ENCODE measurements at places on chromosomes 16 and 17.

DNA sequence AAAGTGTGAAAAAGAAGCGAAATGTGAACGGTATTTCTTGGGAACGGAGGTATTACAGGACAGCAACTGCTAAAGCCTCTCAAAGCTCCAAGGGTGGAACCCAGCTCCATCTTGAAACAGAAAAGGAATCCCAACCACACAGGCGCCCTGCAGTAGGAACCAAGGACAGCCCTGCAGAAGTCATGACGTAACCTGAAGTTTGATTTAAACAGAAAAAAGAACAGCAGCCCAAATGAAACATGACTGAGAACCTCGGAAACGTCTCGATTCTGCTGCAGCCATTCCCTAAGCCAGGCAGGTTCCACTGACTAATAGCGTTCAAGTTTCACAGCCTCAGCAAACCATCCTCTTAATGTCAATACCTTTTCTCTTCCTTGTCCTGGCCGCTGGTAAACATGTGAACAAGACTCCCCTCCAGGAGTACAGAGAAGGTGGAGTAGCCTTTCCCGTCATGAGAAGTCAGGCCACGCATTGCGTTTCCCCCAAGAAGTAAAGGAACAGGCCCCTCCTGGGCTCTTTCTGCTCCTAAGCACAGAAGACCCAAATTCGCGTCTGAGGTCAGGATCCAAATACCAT is 20.1 kb downstream of the SIAH1 start:
- DNase-seq: no peak

- no peak for DNase-seq
Measured at GRCh38 chr17:861364-861763, 79.2 kb downstream of the MRM3 start.

- no peak for DNase-seq
Measured at GRCh38 chr17:76827736-76828135, 40.5 kb upstream of the MGAT5B start.

- DNase-seq: peak; percentile 67
Measured at GRCh38 chr17:71548540-71549190, 572.2 kb upstream of the SOX9 start.

- no peak for DNase-seq
Measured at GRCh38 chr17:77733576-77734296, 224.8 kb upstream of the TNRC6C start.

GRCh38 chr16:12544477-12545296 is 259.0 kb downstream of the CPPED1 start:
- DNase-seq: peak; percentile 21

- no peak for DNase-seq
Measured at GRCh38 chr17:79476074-79476652, 134.7 kb downstream of the RBFOX3 start.

DNA sequence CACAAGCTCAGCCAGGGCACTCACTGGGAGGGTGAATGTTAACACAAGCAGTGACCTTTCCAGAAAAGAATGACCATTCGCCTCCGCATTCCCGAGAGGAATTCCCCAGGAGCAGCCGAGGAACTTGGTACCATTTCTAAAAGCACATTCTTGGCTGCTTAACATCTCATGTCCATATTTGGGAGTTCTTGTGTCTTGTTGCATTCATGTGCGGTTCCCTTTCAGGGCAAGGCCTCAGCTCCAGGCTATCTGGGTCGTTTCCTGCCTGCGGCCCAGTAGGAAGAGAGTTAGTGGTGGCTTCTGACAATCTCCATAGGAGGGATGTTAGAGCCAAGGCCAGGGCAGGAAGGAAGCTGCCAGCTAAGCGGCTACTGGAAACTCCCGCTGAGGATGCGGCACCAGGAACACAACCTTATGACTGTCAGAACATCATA is 27.8 kb upstream of the MEAK7 start:
- peak; percentile 98 for DNase-seq

DNA sequence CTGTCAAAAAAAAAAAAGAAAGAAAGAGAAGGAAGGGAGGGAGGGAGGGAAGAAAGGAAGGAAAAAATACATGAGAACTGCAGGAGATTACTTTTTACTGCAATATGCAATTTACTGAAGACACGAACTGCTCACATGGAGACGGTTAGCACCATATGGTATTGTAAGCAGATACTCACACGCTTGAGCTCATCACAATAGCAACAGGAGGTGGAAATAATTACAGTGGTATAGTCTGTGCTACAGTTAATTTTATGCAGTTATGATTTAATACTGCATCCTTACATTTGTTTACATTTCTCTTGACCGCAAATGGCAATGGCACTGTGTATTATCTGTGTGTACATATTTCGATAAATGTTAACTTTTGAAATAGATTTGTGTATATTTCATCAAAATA is 21.4 kb upstream of the SLC46A1 start:
- DNase-seq: no peak

GRCh38 chr17:42362245-42362961 is 25.8 kb downstream of the STAT3 start:
- DNase-seq: no peak

GRCh38 chr17:19986941-19987861 is 9.6 kb upstream of the AKAP10 start:
- no peak for DNase-seq

- no peak for DNase-seq
Measured at GRCh38 chr16:67278773-67279295, 498 bp upstream of the PLEKHG4 start.

DNA sequence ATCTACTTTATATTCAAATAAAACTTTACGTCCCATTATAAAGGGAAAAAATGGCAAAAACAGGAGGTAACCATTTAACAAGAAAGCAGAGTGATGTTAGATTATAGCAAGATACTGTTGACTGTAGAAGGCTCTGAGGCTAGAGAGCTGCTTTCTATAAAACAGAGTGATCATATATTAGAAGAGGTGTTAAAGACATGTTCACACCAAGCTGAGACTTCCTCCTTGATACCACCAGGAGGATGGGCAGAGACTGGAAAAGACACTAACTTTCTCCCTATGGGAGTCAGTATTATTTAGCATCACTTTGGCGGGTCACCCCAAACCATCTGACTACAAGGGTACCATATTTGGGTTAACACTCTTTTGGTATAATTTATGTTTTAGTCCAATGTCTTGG is 687 bp upstream of the CIITA start:
- no peak for DNase-seq

DNA sequence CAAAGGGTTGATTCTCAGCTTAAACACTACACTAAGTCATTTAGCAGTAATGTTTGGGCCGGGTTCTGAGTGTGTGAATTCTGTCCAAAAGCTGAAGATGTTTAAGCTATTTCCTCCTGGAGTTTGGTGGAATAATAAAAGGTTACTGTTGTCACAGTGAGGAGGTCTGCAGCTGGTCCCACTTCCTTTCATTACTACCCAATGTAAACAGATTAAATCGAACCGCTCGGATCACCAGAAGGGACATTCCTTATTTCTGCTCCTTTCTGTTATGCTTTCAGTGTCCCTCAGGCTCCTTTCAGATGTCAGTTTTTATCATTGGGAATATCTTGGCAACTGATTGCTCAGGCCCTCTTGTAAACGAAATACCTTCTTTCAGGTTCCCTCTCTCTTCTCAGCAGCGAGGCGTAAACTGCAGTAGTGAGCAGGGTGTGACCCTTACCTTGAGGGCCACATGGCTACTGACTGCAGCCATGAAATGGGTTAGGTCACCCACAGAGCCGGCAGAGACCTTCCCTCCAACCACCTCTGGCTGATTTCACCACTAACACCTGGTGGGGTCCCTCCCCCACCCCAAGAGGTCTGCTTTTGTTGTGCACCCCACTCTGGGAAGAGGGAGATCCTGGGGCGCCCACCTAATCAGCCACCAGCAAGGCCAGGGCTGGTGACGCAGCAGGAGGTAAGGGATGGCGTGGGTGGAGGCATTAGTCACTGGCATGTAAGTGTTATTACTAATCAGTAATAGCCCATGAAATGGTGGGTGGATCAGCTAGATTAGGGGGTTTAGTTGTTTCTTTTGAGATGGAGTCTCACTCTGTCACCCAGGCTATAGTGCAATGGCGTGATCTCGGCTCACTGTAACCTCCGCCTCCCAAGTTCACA is 117.6 kb downstream of the VPS53 start:
- DNase-seq: peak; percentile 94

- no peak for DNase-seq
Measured at GRCh38 chr17:71881041-71881440, 239.8 kb upstream of the SOX9 start.
